ENCODE measurements at places on chromosomes 13 and 19.

GRCh38 chr19:50972795-50973376, 3.5 kb upstream of the KLK6 start:
- no peak for DNase-seq

DNA sequence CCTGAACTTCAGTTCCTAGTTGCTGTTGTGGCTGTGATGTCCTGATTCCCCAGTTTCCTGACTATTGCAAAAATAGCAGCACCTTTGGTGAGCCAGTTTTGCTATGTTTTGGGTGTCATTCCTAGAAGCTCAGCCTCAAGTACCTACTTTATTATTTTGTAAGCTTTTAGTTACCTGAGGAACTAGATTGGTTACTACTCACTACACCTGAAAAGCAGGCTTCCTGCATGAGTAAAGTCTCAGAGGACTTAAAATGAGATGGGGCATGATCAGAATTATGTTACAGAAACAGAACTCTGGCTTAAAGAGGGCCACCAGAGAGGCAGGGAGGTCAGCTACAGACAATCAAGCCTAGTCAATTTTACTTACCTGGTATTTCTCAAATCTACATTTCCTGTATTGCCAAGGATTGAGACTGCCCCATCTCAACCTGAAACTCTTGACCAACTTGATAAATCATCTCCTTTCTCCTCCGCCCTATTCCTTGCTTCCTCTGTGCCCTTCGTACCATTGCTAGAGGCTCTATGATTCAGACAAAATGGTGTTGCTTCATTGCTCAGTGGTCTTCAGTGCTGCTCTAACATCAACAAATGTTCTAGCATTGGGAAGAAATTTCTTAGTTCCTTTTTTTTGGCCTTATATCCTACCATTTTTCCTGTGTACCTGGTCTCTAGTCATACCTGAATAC, 58.9 kb downstream of the RAP2A start:
- DNase-seq = no peak

DNA sequence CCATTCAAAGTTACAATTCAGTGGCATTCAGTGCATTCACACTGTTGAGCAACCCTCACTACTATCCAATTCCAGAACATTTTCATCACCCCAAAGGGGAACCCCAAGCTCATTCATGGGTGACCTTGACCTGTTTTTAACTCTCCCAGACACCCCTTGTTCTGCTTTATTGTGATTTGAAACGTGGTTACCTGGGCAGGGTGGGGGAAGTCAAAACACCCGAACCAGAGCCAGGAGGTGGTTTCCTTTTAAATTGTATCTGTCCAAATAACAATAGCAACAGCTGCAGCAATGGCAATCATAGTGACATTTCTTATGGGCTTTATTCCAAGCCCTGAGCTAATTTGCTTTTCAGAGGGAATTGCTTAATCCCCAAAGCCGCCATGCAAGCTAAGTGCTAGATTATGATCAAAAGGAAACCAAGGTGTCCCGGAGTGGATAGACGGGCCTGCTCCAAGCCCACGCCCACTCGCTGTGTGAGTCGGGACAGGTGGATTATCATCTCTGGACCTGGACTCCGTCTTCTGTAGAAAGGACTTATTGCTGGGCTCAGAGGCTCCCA, 6.1 kb downstream of the PTGIR start:
- DNase-seq = no peak

DNA sequence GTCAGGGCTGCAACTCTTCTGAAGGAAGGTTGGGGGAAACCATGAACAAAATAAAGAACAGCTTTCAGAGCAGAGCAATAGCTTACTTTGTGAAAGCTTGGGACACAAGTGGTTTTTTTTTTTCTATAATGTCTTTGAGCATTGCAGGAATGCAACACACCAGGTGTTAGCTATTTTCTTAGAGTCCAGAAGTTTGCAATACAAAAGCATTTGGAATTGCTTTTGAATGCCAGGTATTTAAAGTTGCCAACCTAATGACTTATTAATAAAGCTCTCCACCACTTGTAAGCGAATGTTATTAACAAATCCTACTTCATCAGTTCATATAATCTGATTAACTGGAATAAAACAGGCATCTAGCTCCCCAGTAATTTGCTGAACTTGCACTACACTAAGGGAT, 172.6 kb downstream of the NUFIP1 start:
- no peak for DNase-seq

DNA sequence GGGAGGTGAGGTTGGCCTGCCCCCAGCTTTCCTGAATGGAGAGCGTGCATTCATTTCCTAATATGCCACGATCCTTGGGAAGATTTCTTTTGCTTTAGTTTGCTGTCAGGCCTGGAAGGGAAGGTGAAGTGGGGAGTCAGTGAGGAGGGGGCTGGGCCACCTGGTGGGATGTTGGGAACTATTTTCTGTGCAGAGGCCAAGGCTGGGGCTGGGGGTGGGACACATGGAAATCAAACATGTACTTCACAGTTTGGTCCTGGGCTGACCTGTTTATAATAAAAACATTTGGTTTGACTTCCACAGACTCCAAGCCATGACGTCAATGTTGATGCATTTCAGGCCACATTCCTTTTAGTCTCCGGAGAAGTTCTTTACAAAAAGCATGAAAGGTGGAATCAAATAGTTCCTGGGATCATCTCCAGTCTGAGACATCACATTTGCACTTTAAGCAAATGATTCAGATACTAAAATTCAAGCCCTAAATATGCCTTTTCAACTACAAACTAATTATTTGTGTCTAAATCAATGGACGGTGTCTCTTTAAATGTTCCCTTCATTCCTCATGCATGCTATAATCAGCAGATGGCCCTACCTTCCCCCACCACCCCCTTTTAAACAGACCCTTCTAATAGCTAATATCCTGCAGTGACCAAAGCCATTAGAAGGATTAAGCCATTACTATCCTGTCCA, 41.5 kb upstream of the MEDAG start:
- no peak for DNase-seq

DNA sequence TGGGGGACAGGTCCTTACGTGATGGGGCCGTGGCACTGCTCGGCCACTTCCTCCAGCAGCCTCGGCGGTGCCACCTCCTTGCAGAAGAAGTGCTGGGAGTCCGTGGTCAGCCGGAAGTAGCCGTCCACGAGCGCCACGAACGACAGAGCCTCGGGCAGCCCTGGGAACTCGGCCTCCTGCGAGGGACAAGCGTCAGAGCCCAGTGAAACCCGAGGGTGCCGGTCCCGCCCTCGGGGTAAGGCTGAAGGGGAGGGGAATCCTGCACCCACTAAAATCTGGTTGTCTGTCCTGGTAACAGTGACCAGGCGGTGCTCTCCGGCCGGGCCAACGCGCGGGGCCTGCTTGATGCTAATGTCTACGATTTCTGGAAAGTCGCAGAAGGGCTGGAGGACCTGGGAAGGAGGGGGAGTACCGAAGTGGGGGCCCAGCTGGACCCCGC, 6.4 kb downstream of the JAK3 start:
- peak; percentile 57 for DNase-seq

GRCh38 chr13:30535046-30535445, 69.3 kb upstream of the HMGB1 start:
- no peak for DNase-seq

GRCh38 chr13:104750377-104750776, 1684.2 kb upstream of the SLC10A2 start:
- no peak for DNase-seq

DNA sequence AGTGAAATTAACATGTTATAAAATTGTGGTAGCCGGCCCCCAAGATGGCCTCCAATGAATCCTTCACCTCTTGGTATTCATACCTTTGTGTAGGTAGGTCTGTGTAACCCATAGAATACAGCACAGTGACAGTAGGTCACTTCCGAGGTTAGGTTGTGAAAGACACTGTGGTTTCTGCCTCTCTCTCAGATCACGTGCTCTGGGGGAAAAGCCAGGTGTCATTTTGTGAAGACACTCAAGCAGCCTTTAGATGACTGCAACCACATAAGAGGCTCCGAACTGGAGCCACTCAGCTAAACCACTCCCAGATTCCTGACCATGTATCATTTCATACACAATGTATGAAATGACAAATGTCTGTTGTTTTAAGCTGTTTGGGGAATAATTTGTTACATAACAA, 9.8 kb upstream of the USPL1 start:
- no peak for DNase-seq

- no peak for DNase-seq
Observed at GRCh38 chr13:99057310-99057975, 79.6 kb upstream of the DOCK9 start.

DNA sequence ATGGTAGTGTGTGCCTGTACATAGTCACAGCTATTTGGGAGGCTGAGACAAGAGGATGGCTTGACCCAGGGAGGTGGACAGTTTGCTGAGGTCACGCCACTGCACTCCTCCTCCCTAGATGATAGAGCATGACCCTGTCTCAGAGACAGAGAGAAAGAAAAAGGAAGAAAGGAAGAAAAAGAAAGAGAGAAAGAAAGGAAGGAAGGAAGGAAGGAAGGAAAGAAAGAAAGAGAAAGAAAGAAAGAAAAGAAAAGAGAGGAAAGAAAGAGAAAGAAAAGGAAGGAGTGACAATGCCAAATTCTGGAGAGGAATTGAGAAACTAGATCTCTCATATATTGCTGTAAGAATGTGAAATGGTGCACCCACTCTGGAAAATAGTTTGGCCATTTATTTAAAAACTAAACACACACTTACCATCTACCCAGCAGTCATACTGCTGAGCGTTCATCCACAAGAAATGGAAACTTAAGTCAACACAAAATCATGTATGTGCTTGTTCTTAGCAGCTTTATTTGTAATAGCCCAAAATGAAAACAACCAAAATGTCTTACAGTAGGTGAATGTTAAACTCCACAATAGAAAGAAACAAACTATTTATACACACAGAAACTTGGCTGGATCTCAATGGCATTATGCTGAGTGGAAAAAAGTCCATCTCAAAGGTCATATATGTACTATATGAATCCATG, 7.5 kb downstream of the TEX101 start:
- DNase-seq = no peak

DNA sequence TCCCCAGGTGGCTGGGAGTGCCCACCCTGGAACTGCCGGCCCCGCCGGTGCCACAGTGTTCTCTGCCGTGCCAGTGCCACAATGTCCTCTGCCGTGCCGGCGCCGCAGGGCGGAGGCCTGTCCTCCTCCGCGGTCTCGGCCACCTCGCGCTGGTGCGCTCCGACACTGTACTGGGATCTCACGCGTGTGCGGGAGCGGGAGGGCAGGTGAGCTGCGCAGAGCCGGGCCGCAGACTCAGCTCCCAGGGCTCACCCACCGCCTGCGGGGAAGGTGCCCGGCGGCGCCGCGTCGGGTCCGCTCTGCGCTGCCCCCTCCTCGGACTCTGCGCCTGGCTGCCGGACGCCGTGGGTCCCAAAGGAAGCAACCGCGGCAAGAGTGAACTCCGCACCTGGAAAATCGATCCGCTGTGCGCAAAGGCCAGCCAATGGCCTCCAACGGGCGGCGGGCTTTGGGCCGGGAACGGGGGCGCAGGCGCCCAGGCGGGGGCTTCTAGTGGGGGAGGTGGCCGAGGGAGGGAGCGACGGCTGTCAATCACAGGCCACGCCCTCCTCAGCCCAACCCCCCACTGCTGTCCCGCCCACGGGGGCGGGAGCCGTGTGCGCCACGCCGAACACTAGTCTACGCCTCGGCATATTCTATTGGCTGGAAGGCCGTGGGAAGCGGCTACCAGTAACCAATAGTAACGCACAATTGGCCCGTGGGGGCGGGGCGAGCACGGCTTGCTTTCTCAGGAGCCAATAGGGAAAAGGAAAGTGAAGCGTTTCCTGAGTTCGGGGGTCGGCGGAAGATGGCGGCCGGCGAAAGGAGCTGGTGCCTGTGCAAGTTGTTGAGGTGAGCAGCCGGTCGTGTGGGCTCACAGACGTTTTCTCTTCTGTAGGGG, at the start of gene ALG11:
TSS of gene ALG11 (plus strand) at position 767 of the 880 bp plus-strand sequence. CDS start at position 788, 21 bp downstream.
- DNase-seq = peak; percentile 97

Measured in right kidney (tissue), 9 donors.